ENCODE measurements at places on chromosomes 16 and 17.

GRCh38 chr17:5757314-5757907 lies 173.1 kb upstream of the NLRP1 start:
- DNase-seq: no peak

DNA sequence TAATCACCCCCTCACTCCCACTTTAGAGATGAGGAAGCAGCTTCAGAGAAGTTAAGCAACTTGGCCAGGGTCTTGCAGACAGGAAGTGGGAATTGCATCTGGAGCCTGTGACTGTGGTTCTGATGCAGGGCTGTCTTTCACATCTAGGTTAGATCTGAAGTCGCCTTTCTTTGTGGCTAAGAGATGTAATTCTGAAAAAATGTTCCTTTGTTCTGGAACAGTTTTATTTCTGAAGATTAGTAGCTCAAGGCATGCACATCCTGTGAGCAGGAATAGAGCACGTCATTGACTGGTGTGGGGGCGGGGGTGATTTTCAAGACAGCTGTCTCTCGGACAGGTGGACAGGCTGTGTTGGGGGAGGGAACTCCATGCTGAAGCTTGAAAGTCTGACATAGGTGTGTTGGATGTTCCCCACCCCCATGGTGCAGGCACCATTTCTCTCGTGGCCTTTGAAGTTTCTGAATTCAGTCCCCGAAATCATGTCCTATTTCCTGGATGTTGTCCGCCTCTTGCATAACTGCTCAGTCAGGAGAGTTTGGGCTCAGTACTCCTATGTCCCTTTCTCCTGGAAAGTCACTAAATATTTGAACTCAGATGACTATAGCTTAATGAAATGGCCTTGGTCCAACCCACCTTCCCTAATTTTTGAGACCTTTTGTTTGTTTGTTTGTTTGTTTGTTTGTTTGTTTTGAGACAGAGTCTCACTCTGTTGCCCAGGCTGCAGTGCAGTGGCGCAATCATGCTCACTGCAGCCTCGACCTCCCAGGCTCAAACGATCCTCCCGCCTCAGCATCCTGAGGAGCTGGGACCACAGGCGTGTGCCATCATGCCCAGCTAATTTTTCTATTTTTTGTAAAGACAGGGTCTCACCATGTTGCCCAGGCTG lies 21.0 kb upstream of the HERPUD1 start:
- DNase-seq: no peak

DNA sequence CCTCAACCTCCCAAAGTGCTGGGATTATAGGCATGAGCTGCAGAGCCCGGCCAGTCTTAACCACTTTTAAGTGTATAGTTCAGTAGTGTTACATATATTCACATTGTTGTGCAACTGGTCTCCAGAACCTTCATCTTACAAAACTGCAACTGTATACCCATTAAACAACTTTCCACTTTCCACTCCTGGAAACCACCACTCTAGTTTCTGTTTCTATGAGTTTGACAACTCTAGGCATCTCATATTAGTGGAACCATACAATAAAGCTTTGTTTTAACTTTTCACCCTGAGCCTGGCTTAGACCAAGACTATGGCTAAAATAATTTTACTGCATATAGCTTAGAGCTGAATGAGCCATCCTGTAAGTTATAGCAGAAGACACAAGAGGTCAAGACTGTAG lies 108.0 kb upstream of the GOT2 start:
- no peak for DNase-seq

DNA sequence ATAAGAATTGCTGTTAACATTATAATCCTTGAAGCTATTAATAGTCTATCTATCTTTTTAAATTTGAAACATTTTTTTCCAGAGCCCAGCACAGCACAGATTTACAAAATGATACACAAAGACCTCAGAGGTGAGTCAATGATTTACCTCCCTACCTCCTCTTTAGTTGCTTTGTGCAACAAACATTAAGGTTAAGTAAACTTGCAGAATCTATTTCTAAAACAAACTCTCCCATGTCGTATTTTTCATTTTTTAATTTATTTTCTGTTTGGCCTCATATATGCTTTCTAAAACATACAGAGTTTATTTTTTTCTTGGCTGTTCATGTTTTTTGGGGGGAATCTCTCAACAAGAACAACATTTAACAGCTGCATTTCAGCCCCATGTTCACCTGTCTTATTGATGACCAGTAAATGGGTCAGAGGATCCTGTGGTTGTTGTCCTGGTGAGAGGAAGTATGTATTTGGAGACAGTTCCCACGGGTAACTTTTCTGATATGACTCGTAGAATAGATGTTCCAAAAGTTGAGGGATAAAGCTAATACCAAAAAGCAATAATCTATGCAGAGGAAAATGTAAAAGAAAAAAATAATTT lies 42.6 kb downstream of the ABCA9 start:
- DNase-seq: no peak

- DNase-seq: no peak
Measured at GRCh38 chr17:81734405-81735263, 22.6 kb downstream of the SLC25A10 start.

GRCh38 chr16:51419768-51420167 lies 268.7 kb upstream of the SALL1 start:
- DNase-seq: no peak

DNA sequence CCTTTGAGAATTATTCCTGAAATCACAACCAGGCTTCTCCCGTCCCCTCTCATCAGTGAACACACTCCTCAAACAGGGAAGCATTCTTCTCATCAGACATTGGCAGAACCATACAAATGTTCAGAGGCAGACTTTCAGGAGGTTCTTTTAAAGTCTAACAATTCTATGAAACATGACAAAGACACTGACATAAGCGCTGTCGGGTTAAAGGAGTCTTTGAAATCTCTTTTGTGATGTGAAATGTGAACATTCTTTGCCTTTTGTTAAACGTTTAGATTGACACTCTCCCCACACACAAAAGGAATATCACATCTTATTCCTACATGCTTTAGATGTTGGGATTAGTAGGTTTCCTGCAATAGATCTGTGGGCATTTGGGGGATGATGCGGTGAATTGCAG lies 63.9 kb downstream of the NETO2 start:
- DNase-seq: no peak

- DNase-seq: no peak
Measured at GRCh38 chr17:32161506-32162365, 19.4 kb downstream of the RHOT1 start.

- no peak for DNase-seq
Measured at GRCh38 chr16:47779201-47780016, 318.3 kb downstream of the PHKB start.

GRCh38 chr17:66580184-66580955 lies 254.5 kb upstream of the CACNG5 start:
- peak; percentile 40 for DNase-seq
